Occipital lobe (tissue), 3 donors: ENCODE measurements at places on chromosomes 6 and 20. TPM values are rescaled to one million over a fixed set of nuclear protein-coding genes. Genes with fewer than 3 reads are reported as not detected.

GRCh38 chr20:1467355-1468116, 887 bp upstream of the NSFL1C start:
- DNase-seq: no peak

- DNase-seq: no peak
Observed at GRCh38 chr20:6566821-6567220, 200.7 kb upstream of the BMP2 start.

GRCh38 chr6:86017236-86017635, 374.6 kb upstream of the SYNCRIP start:
- no peak for DNase-seq

GRCh38 chr6:129481706-129482105, 228.3 kb downstream of the ARHGAP18 start:
- no peak for DNase-seq

Gene ELOVL4
- 45.1 TPM for total RNA-seq

GRCh38 chr20:31835977-31836852, 9.2 kb downstream of the FOXS1 start:
- DNase-seq: peak; percentile 58

Gene GPR6
- not detected for total RNA-seq

Gene MYLK2
- total RNA-seq: 0.78 TPM

- DNase-seq: no peak
Observed at GRCh38 chr6:91299544-91300491, 712.9 kb upstream of the MAP3K7 start.

DNA sequence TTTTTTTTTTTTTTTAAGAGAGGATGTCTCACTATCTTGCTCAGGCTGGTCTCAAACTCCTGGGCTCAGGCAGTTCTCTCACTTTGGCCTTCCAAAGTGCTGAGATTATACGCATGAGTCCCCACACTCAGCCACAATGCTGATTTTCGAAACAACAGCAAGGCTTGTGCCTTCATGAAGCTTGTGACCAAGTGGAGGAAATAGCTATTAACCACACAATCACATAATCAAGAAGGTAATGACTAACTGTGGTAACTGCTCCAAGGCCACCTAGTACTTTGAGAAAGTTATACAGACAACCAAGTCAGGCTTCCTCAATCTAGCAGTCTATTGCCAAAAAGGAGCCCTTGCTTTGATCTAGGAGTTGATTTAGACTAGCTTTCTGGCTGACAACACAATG, 46.3 kb downstream of the SOD2 start:
- DNase-seq: no peak

Gene MOG
- not detected for total RNA-seq

Gene CLIC5
- total RNA-seq: 0.47 TPM

- no peak for DNase-seq
Observed at GRCh38 chr20:63037669-63038268, 31.0 kb upstream of the BHLHE23 start.

Gene PLEKHG1
- total RNA-seq: 7.3 TPM

DNA sequence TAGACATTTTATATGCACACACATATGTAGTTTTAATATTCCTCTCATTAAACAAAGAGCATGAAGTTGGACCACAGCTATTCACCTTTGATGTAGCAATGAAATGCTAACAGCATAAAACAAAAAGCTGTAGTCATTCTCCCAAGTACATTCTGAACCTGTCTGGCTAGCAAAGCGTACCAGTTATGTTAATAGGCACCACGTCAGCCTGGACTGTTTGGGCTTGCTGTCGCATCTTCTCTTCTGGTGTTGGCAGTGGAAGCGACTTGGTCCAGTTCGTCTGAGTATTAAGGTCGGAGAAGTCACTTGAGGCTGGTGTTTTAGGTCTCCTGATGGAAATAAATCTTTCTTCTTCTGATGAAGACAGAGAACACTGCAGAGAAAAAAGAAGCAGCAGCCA, 42.8 kb downstream of the HEBP2 start:
- DNase-seq: no peak

GRCh38 chr6:53161481-53162009, 12.9 kb upstream of the GCM1 start:
- DNase-seq: no peak

Gene SLPI
- total RNA-seq: not detected

DNA sequence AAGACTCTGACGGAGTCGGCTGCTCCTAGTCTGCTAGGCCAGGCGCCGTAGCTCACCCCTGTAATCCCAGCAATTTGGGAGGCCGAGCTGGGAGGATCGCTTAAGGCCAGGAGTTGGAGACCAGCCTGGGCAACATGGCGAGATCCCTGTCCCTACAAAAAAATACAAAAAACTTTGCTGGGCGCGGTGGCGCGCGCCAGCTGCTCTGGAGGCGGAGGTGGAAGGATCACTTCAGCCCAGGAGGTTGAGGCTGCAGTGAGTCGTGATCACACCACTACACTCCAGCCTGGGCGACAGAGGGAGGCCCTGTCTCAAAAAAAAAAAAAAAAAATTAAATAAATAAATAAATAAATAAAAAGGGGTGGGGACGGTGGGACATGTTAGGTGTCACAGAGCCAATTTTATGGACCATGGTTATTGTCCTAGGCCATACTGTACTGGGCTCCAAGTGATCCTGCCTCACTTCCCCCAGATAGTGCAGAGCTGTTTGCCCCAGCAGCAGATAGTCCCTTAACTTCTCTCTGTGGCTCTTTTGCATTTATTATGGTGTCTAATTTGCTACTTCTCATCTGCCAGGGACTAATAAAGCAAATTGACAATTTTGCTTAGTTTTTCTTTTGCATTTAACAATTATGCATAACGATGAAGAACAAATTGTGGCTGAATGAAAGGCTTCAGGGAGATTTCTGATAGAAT, 5.2 kb downstream of the PI16 start:
- DNase-seq: no peak

- DNase-seq: no peak
Observed at GRCh38 chr6:110322874-110323242, 35.3 kb downstream of the METTL24 start.

Gene TPD52L1
- 1.4 TPM for total RNA-seq

GRCh38 chr6:150443621-150444020, 74.8 kb downstream of the IYD start:
- DNase-seq: no peak

DNA sequence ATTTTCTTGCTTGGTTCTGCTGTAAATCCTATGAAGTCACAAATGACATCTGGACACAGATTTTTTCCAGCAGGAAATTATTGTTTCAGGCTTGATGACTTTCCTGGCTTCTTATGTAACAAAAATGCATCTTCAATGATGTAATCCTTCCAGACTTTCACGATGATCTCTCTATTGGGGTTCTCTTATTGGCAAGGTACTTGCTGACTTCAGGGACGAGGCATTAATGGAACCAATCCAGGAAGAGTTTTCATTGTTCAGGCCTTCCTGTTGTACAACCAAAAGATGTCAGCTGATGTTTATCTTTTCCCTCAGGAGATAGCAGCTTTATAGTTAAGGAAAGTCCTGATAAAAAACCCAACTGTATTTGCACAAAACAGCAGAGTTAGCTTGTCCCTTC, 118.5 kb upstream of the MMS22L start:
- no peak for DNase-seq

DNA sequence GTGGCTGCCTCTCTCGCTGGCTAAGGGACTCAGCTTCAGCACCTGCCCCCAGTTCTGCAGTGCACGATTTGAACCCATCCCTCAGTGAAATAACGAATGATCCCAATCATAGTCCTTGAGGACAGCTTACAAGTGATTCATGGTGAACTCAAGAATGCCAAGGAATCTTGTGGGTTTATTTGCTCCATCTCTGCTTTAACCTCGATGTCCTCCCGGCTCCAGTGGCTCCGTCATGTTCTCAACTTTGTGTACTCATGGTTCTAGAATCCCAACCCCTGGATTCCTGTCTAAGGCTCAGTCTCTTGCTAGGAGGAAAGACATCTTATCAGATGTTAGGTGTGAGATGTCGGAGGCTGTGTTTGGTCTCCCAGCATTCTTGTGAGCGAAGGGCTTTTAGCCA, 29.0 kb upstream of the GTSF1L start:
- no peak for DNase-seq

Gene UFL1
- total RNA-seq: 28.5 TPM

- no peak for DNase-seq
Observed at GRCh38 chr6:72974276-72974675, 251.0 kb downstream of the KHDC1L start.

Gene ZSCAN23
- total RNA-seq: 16.2 TPM

DNA sequence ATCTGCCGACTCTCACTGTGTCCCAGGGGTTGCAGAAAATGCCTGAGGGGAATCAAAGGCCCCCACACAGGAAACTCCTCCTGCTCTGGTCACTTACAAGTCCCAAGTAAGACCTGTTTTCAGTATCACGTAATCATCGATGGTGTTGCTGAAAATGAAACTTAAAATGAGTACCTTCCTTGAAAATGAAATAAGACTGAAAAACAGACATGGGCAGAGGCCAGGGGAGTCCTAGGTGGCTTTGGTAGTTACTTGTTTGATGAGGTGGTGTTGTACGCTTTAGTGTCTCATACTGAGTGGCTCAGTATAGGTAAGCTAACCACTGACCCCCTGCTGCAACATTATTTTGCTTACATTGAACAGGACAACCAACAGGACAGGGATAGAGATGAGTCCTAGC, 43.0 kb upstream of the SYNCRIP start:
- no peak for DNase-seq

DNA sequence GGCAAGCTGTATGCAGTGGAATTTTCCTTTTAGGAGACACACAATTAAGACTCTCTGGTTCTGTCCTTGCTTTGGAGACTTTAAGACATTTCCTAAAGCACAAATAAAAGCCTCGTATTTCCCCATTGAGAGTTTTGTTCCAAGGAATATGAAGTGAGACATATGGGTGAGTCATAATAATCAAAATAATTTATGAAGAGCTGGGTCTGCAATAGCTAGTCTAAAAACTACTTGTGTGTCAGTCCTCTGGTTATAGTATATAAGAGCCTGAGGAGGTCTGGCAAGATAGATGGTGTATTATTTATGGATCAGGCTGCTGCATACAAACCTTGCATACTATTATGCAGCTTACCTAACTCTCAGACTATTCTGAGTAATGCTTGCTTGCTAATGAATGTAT, 142.6 kb downstream of the ADGRG6 start:
- DNase-seq: no peak

Gene NR2E1
- 9.8 TPM for total RNA-seq

- no peak for DNase-seq
Observed at GRCh38 chr6:12051861-12052368, 39.8 kb downstream of the HIVEP1 start.

DNA sequence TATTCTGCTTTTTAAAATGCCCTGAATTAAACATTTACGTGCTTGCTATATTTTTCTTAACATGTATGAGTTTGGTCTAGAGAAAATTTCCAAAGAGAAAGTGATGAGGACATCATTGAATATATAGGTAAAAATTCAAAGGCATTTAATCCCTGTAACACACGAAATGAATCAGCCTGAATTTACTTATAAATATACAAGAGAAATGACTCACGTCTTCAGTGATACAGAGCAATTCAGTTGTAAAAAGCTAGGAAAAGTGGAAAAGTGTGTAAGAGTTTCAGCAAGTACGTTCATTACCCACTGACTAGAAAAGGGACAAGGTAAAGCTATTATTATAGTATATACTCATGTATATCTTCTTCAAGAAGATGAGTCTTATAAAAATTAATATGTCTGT, 124.8 kb downstream of the HIVEP1 start:
- no peak for DNase-seq

Gene ADA
- total RNA-seq: 1.7 TPM

- DNase-seq: no peak
Observed at GRCh38 chr20:62364911-62365736, 2.0 kb downstream of the LAMA5 start.

DNA sequence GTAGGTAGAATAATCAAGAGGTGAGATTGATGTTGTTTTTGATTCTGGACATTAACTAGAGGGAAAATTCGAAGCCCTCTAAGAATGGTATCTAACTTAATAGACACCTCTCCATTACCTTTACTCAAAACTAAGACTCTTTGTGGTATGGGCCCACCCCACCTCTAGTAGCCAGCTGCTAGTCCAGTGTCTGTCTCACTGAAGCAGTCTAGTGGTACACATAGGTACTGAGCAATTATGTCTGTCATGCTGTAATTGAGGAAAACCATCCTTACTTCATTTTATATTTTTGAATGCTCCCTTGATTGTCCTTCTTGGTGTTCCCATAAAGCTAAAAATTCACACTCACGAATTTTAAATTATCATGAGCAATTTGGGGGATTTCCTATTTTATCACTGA, 290.7 kb downstream of the ARHGAP18 start:
- no peak for DNase-seq

- no peak for DNase-seq
Observed at GRCh38 chr6:44435500-44435899, 48.0 kb downstream of the CDC5L start.
